ENCODE measurements at places on chromosomes 4 and X.

GRCh38 chrX:132491191-132491590, 2.4 kb upstream of the MBNL3 start:
- DNase-seq = no peak

GRCh38 chr4:176498617-176499256, 179.0 kb downstream of the SPCS3 start:
- DNase-seq = no peak

DNA sequence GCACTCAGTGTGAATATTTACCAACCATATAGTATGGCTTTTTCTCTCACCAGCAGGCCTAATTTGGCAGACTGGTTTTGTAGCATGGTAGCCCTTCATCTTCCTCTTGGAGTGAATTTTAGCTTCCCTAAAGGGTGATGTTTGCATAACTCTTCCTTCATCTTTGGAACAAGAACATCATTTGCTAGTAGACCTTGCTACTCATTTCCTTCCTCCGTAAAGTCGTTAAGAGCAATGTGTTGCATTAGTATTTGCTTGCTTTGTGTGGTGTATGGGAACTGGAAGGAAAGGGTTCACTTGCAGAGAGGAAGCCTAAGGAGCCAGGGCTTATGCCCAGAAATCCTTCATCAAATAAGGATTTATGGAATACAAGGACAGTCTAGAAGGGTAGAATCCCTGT, 50.2 kb upstream of the PGRMC2 start:
- no peak for DNase-seq

DNA sequence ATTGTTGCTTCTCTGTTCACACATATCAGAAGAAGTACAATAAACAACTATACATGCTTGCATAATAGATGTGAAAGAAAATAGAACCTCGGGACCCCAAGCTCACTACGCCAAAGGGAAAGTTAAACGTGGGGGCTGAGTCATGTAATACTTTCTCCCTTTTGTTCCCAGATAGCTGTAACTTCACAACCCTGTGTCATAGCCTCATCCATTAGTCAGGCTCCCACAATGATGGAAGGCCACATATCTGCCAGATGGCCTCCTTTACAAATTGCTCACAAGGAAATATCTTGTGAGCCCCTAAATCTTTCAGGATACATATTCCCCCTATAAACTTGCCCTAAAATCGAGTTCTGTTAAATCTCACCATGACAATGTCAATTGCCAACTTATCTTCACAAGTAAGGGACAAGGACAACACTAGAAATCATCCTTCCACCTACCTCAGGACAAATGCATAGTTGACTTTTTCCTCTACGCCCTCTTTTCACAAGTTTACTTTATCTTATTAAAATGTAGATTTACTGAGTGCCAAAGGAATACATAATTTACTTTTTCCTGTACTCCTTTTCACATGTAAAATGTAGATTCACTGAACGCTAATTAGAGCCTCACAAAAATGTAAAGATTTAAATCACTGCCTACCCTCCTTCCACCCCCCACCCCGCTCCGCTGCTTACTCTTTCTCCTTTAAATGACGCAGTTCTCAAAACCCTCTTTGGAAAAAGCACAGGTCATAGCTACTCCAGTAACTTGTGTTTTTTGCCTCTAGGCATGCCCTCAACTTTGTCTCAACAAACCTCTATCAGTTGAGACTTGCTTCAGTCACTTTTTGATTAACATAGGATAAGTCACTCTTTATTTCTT, 477.1 kb downstream of the DTHD1 start:
- no peak for DNase-seq

All from activated CD8-positive, alpha-beta memory T cell treated with anti-CD3 and anti-CD28 coated beads for 1 hour (primary cell).